ENCODE measurements at places on chromosomes 5 and 9.

- no peak for DNase-seq
These were observed 25.1 kb upstream of the SHB start for GRCh38 chr9:38094165-38094564.

GRCh38 chr9:111147041-111147440 is 108.8 kb upstream of the LPAR1 start:
- DNase-seq = no peak

DNA sequence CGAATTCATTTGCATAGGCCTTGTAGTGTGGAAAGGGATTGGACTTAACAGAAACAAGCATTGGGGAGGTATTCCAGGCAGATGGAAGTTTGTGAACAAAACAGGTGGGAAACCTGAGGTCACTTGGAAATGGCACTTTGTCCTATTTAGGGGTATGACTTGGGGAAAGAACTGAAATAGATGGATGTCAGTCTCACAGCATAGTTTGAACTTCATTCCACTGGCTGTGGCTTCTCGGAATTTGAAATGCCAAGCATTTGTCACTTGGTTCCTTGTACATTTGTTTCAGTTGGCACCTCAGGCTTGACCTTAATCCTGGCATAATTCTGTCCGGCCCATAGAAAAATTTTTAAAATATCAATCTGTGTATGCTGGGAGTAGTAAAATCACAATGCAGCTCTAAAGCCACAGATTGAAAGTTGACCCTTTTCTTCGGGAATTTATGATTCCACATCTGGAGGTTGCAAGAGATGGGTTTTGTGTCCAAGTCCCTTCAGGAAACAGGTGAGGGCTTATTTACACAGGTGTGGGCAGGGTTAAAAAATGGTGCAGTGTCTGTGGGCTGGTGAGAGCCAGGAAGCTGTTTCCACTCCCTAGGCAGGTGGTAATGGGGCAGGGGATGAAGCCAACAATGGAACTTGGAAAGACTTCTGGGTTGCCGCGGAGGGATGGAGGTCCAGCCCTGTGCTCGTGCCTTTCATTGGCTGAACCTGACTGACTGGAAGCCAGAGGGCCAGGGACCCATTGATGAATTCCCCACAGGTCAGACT is 39.2 kb upstream of the PDE8B start:
- DNase-seq = no peak

- DNase-seq = no peak
These were observed 142.9 kb downstream of the HSD17B3 start for GRCh38 chr9:96158909-96159575.

- no peak for DNase-seq
These were observed 70.8 kb downstream of the NXNL2 start for GRCh38 chr9:88605512-88606362.

GRCh38 chr5:64671678-64672077 is 18.6 kb upstream of the SHISAL2B start:
- no peak for DNase-seq

- DNase-seq = no peak
These were observed 179.8 kb downstream of the MED10 start for GRCh38 chr5:6198531-6198930.

- DNase-seq = no peak
These were observed 42.9 kb upstream of the APBA1 start for GRCh38 chr9:69715096-69715495.

- no peak for DNase-seq
These were observed 277.7 kb downstream of the SAXO1 start for GRCh38 chr9:18755263-18755662.

DNA sequence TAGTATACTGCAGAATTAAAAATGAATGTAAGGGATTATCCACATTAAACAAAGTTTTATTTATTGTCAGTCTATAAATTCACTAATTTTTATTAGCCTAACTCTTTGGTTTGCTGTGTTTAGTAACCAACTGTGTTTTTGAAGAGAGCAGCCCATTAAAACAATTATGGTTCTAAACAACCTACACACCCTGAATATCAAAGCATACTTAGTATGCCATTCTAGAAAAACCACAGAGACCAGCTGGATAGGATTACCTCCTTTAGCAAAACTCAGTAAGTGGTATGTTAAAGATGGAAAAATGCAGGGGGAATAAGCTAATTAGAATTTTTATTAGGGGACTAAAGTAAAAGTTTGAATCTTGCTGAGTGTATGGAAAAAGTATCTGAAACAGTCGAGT is 1981.7 kb upstream of the NUDT12 start:
- DNase-seq = no peak

DNA sequence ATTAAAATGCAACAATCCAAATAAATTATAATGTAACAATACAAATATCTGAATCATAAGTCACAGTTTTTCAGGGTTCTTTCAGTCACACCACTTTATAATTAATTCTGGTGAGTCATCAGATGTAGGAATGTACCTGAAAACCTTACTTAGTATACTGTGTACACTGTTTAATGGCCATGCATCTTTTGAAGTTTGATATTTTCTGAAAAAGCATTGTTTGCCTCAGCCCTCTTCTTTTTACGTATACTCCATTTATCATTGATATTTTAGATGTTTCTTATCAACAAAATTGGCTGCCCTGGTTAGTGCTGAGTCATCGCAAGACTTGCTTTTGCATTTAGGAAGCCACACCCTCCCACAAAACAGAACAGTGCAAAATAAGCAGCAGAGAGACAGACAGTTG is 218.6 kb downstream of the PJA2 start:
- DNase-seq = peak; percentile 4

DNA sequence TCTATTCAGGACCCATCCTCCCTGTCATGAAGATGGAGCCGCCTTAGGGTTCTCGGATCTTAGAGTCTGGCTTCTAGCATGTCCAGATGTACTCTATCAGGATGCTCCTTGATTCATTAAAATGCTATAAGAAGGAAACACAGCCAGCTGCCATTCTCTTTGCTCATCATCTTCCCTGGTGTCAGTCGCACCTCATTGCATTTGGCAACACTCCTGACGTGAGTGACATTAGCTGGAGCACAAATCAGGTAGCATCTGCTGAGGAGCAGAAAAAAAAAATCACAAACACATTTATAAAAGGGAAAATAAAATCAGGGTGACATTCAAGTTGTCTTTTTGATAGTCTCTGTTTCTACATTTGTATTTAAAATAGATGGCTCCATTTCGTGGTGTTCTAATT is 226.1 kb upstream of the NMUR2 start:
- DNase-seq = no peak

DNA sequence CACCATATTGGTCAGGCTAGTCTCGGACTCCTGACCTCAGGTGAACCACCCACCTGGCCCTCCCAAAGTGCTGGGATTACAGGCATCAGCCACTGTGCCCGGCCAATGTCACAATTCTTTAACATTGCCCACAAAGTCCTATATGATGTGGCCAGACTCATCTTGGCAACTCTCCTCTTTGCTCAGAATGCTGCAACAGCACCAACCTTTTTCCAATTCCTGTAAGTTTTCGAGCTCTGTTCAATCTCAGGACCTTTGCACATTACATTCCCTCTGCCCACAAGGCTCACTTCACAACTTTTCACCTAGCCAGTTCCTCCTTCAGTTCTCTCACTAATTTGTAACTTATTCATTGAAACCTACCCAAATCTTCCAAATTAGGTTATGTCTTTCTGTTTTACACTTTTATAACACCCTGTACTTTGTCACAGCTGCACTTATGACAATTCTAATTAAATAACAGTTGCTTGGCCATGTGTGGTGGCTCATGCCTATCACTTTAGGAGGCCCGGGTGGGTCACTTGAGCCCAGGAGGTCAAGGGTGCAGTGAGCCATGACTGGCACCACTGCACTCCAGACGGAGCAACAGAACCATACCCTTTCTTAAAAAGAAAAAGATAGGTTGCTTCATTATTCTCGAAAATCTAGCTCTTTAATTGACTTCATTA is 30.9 kb upstream of the GLDC start:
- DNase-seq = no peak

- DNase-seq = peak; percentile 1
These were observed 5.0 kb downstream of the EBF1 start for GRCh38 chr5:159094745-159095144.

DNA sequence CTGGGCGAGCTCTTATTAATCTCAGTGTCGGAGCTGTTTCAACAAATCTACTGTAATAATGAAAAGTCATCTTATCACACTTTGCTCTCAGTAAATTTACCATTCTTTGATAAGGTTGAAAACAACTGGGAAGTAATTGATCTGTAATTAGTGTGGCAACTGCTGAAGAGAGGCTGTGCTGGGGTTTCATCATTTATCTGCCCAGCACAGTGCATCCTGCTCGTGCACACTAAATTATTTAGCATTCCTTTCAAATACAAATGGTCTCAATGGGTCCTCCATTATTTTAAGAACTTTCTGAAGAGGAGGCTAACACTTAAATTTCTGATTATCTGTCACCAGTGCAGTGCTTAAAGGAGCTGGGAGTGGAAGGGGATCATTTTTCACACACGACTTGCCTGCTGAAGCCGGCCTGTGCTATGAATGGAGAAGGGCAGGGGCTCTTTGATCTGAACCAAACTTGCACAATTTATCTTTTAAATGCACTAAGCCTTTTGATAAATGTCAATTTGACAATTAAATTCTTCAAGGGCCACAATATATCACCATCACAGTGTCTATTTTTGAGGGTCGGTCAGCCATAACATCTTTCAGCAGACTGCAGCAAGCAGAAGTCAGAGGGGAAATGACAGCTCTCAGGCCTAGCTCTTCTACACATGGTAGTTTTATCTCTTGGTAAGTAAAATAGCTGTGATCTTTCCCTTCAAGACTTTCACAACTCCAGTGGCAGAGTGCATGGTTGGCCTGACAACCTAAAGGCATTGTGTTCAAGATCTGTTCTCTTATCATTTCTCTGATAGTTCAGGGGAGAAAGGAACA is 106.4 kb upstream of the EFNA5 start:
- no peak for DNase-seq

GRCh38 chr5:173298213-173298926 is 29.8 kb downstream of the STC2 start:
- DNase-seq = no peak

DNA sequence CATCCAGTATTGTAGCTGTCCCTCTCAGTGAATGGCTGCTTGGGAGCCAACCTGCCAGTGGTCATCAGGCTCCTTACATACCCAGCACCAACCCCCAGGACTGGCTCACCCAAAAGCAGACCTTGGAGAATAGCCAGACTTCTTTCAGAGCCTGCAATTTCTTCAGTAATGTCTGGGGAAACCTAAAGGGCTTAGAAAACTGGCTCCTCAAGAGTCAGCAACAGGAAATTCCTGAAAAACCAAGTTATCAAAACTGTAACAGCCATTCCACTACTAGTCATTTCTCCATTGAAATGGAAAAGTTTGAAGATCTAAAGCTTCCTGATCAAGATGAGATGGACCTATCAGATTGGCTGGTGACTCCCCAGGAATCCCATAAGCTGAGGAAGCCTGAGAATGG is 12.3 kb upstream of the STING1 start:
- DNase-seq = no peak

- DNase-seq = no peak
These were observed 125.1 kb downstream of the GDNF start for GRCh38 chr5:37714756-37715155.

GRCh38 chr5:172496671-172497371 is 42.5 kb upstream of the SH3PXD2B start:
- DNase-seq = no peak

DNA sequence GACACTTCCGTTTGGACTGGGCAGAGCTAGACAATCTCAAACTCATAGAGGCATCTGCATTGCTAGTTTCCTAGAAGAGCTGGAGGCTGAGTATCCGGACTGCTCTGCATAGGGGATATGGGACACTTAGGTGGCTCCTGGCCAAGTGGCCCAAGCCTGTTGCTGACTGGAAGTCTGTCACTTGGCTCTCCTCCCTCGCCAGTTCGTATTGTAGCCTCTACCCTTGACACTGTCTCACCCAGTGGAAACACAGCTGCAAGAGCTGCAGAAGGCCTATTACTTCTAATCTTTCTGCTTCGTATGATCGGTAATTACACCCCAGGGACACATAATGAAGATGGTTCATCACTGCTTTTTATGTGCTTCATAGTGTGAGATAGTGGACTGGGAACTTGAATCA is 34.7 kb downstream of the ITGA1 start:
- DNase-seq = no peak

- DNase-seq = no peak
These were observed 300.5 kb downstream of the IRX1 start for GRCh38 chr5:3896098-3896497.

DNA sequence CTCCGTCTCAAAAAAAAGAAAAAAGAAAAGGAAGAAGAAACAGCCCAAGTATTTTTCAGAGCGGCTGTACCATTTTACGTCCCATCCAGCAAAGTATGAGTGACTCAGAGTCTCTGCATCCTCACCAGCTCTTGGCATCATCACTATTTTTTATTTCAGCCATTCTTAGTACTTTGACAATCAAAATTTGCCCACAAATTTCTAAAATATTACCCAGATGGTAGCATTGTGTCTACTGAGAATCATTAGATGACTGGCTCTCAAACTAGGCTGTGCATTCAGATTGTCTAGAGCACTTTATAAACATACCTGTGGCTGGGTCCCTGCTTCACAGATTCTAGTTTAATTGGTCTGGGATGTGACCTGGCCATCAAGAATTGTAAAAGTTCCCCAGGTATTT is 21.6 kb upstream of the MELK start:
- no peak for DNase-seq

- DNase-seq = no peak
These were observed 27.6 kb downstream of the ACTL7A start for GRCh38 chr9:108889649-108890067.

DNA sequence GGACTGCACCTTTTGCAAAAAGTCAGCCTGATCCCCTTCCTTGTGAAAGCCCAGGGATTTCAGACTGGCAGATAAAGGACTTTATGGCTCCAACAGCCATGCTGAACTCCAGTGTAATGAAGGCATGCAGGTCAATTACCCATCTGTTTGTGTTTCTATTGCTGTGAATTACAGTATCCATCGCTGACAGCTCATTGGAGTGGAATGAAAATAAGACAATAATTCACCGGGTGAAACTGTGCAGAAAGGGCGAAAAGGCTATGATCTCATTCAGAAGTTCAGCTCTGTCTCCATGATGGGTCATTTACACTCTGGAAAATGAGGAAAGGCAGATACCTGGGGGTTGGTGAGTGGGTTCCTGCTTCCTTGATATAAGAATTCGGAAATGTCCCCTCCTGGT is 148.0 kb downstream of the BRINP1 start:
- no peak for DNase-seq

GRCh38 chr5:136809382-136809781 is 444.0 kb upstream of the TRPC7 start:
- no peak for DNase-seq

- no peak for DNase-seq
These were observed 39.7 kb upstream of the ANKDD1B start for GRCh38 chr5:75571547-75571946.

DNA sequence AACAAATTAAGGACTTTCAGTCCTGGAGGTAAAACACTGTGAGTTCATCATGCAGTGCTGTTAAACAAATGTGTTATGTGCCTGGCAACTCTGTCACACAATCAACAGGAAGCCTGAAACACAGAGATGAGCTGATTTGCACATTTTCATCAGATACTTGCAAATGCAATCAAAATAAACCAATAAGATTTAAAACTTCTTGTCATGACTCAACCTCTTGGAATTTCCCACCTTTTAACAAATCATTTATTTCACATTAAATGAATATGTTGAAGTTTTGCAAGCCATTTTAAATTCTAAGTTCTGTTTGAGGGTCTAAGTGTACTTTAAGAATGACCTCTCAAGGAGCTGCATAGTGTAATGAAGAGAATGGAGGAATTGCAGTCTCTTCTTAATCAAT is 64.4 kb downstream of the ANXA1 start:
- DNase-seq = no peak

- DNase-seq = no peak
These were observed 271.6 kb upstream of the MAP3K1 start for GRCh38 chr5:56543441-56544388.

All from NCI-H774 (cell line).